Kidney (tissue), 22 donors: ENCODE measurements at places on chromosomes 3 and 15.

DNA sequence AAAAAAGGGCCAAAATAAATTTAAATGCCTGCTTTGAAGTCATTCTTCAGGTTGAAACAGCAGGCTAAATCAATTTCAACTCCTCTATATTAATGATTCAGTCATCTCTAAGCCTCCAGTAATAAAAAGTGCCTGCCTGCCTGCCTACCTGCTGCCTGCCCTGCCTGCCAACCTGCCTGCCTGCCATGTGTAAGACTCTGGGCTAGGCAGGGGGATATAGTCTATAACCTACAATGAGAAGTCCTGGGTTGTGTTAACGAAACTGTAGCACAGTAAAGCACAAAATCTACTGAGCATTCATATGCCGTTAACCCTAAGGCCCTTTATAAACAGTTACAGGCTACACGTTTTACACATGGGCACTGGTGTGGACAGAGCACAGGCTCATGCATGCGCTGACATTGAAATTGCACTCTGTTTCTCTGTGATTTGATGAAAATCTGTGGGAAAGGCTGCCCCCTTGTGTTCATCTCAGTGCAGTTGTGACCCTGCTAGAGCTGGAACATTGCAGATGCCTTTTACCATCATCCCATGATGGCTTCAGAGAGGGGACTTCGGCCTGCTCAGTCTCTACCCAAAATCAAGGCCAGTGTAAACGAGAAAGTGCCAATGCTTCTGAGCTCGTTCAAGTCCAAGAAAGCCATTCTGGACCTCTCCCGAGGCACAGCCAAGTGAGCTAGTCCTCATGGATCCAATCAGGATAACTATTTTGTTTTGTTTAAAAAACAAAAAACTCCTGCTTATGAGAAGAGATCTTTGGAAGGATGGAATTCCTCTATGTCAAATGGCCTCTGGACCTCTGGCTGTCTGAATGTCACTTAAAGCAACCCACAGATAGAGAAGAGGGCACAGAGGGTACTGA is 64.6 kb downstream of the EFL1 start:
- peak; percentile 82 for DNase-seq

DNA sequence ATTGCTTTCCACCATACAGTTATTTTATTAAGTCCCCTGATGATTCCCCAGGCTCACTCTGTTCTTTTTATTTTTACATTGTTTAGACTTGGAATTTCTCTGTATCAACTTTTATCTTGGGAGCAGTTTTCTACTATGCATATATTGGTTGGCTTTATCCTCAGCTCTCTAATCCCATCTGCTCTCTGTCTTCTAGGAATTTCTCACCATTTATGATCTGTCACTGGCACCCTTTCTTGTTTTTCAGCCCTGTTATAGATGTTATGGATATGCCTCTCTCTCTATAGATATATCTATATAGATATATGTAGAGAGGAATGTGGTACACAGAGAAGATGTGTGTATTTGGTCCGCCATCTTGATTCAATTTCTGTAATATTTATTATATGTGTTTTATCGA is 90.5 kb downstream of the SH3GL3 start:
- DNase-seq: no peak

DNA sequence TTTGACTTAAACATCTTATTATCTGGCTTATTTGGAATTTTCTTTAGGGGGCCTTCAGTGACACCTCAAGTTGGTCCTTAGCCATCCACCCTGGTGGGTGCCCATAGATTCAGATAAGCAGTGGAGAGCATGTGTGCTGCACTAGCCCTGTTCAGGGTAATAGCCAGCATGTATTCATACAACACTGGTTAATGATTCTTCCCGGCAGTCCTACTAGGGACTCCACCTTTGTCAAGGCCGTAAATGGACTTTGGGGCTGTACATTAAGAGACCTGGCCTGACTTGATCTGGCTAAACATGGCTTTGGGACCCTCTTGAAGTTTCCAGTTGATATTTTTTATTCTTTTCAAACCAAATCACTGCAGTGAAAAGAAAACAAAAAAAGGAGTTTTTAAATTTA is 125.8 kb downstream of the PTPRG start:
- no peak for DNase-seq

DNA sequence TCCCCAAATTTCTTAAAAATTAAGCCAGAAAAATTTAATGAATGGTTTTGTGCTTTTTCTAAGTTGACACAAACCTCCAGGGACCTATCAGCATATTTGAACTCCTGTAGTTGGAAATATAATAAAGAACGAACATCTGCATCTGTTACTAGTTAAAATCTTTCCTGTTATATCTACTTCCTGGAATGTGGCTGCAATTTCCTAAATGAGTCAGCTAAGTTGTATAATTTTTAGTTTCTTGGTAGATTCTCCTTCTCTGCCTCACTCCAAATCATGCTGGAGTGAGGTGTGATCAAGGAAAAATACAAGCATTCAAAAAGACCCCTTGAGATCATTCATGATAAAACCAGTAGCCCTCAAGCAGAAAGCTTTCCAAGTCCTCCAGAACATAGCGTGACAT is 106.2 kb upstream of the MCTP2 start:
- no peak for DNase-seq

DNA sequence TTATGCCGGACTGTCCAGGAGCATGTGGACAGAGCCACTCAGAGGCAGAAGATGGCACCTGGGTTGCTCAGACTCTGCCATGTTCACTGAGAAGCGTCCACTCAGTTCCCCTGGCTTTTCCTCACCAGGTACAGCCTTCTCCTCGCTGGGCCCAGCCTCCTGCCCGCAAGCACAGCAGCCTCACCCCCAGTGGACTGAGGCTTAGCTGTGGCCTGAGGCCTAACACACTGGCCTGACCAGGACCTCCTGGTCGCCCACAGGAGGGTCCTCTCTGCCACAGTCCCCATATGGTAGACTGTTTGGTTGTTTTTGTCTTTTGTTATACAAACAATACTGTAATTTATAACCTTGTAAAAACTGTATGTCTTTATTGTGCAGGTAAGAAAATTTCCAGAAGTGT is 15.5 kb downstream of the HTR3C start:
- DNase-seq: no peak

DNA sequence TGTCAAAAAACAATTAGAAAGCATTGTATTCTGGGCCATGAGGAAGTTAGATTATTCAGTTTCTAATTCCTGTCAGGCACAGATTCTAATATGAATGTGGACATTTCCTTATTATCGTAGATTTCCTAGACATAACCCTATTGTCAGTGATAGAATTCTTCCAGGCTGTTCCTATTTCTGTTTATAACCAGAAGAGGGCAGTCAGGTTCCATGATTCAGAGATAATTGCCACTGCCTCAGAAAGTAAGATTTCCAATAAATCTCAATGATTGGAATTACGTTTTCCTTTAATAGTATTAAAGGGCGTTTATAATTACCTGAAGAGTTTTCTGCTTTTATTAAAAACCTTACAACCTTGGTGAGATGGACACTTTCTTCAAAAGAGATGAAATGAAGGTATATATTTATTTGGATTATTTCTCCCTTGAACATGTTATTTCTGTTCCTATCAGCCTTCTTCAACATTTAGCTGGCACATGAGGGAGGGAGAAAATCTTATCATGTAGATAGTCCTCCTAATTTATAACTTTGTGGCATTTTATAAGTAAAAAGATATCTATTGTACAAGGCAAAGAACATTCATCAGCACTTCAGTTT is 439.2 kb downstream of the MCTP2 start:
- DNase-seq: peak; percentile 84

- DNase-seq: no peak
Observed at GRCh38 chr3:85170646-85171045, 211.9 kb downstream of the CADM2 start.

GRCh38 chr15:59111251-59111650 is 6.3 kb downstream of the CCNB2 start:
- no peak for DNase-seq

DNA sequence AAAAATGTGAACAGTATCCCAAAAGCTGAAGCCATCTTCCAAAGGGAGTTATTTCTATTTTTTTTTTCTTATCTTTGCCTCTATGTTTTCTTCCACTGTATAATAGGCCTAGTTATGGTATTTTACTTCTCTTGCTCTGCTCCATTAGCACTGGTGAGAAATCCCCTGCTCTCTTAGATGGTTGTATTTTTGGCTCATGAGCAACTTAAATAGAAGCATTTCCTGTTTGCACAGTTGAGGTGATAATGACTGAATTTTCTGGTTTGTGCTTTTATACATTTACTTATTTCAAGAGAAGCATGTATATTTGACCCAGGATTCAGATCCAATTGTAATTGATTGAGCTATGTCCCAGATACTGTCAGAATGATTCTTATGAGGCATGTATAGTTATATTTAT is 61.6 kb upstream of the CD200R1L start:
- no peak for DNase-seq

DNA sequence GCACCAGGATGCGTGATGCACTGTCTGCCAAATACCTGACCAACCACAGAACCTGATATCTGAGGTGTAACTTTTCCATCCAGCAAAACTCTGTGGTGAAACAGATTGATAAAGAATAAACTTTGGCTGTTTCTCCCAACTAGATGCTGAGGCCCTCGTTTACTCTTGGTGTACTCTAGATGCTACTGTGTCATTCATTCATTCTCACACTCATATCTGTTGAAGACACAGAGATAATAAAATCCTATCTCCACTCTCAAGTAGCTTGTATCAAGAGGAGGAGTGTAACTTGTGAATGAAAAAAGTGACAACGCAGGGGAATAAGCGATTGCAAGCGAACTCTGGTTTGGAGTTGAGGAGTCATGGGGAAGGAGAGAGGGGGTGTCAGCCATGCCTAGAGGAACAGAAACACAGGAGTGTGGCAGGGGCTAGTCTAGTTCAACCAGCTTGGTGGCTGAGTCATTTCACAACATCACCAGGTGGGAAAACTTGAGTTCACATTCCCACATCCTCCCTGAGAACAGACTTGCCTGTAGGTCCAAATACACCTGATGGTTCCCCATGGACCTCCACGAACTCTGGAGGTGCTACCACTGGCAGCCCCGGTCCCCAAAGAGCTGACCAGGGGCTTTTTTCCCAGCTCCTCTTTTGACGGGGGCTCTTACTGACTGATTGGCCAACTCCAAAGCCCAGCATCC is 73.3 kb upstream of the SNRK start:
- no peak for DNase-seq

GRCh38 chr15:53447053-53447574 is 312.3 kb downstream of the WDR72 start:
- no peak for DNase-seq

GRCh38 chr15:98651581-98652220 is 3.4 kb downstream of the IGF1R start:
- peak; percentile 70 for DNase-seq

- DNase-seq: peak; percentile 9
Observed at GRCh38 chr3:68256635-68257223, 602.3 kb upstream of the SUCLG2 start.

DNA sequence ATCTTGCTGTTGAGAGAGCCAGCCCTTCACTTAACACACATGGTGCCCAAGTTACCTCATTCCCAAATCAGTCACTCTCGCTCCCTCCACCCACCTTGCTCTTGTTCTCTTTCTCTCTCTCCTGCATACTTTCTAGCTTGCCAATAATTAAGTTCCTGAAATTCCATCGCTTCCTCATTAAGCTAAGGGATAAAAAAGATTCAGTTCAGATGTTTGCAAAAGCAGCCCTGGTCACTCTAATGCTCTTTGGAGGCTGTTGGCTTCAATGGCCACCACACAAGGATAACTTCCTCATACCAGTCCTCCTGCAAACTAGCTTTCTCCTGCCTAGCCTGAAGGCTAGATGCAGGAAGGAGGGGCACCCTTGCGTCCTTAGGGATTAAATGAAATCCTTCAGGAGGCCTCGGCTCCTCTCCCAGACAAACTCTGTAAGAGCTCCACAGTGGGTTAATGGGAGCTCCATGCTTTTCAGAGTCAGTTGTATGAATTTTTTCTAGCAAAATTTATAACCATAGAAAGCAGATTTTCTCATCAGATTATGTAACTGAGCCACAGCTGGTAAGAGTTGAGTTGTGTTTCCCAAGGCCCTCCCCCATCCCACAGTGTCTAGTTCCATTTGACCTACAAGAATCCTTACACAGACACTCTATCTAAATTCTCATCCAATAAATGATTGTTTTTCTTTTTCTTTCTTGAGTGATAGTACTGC is 176.6 kb upstream of the TRIM42 start:
- DNase-seq: peak; percentile 31
